Activated T-helper 17 cell treated with anti-CD3 and anti-CD28 coated beads, Interleukin-2, amount 50 U/mL, for 72 hours (primary cell): ENCODE measurements at places on chromosomes 16 and 17. TPM values are rescaled to one million over a fixed set of nuclear protein-coding genes. Genes with fewer than 3 reads are reported as not detected.

GRCh38 chr17:65061646-65062045, 5.1 kb upstream of the GNA13 start:
- ATAC-seq = no peak

DNA sequence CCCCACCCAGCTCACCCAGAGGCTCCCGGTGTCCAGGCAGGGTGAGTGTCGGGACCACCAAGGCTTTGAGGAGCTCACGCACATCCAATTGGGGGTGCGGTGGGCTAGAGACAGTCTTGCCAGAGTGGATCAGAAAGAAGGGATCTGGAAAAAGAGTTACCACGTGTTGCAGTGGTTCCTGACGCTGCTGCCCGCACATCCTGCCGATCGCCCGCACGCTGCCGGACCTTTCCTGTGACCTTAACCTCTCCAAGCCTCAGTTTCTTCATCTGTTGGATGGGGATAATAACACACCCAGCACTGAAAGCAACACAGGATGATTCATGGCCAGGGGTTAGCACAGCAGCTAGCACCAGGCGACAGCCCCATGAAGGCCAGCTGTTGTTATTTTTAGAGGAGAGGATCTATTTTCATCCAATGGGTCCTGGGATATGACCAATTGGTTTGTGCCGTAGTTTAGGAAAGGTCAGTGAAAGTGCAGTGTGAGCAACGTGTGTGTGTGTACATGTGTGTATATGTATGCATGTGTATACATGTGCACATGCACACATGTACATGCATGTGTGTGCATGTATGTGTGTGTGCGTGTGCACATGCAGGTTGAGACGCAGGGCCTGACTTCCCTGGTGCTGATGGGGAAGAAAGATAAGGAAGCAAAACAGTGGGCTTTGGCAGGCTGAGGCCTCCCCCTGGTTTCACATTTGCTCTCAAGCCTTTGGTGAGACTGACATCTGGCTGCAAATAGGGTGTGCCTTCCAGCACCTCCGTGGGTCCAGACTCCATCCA, 2.5 kb downstream of the ITGAX start:
- no peak for ATAC-seq

DNA sequence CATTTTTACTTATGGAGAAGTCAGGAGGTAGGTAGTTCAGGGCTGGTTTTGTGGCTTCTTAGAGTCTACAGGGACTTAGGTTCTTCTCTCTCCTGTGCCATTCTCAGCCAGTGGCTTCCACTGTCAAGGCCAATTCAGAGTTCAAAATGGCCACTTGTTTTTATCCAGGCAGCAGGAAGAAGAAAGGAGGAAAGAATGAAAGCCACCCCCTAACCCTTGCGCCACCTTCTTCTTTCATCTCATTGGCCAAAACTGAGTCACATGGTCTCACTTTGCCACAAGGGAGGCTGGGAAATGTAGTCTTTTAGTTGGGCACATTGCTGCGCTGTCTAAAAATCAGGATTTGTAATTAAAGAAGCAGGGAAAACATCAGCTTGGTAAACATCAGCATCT, 60.8 kb upstream of the MED9 start:
- ATAC-seq = peak; percentile 75

DNA sequence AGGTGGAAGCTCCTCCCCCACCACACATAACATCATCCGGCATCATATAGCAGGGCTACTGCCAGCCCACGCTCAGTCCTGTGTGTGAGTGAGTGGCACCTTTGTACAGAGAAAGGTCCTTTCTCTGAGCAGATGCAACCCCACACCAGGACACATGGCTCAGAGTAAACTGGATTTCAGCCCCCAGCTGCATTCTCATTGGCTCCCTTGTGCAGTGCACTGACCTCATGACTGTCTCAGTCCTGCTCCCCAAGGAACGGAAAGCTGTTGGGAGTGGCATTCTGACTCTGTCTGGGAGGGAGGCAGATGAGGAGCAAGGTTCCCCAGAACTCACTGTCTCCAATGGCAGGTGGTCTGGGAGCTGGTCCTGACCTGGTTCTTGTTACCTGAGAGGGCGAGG, 244.1 kb downstream of the PHKB start:
- no peak for ATAC-seq

- ATAC-seq = peak; percentile 60
These were observed at the start of gene GLIS2 for GRCh38 chr16:4315186-4316107. GLIS2 (plus strand) TSS chr16:4316067; CDS start chr16:4332281, 16,214 bp downstream.

- no peak for ATAC-seq
These were observed 108.3 kb upstream of the ZNF750 start for GRCh38 chr17:82948081-82948511.

- ATAC-seq = peak; percentile 72
These were observed at the start of gene KCTD11 for GRCh38 chr17:7351665-7352502. KCTD11 (plus strand) TSS chr17:7352162.

GRCh38 chr16:52076801-52077201, 470.1 kb downstream of the TOX3 start:
- no peak for ATAC-seq

- no peak for ATAC-seq
These were observed 5.4 kb downstream of the RHBDF2 start for GRCh38 chr17:76495663-76496400.

DNA sequence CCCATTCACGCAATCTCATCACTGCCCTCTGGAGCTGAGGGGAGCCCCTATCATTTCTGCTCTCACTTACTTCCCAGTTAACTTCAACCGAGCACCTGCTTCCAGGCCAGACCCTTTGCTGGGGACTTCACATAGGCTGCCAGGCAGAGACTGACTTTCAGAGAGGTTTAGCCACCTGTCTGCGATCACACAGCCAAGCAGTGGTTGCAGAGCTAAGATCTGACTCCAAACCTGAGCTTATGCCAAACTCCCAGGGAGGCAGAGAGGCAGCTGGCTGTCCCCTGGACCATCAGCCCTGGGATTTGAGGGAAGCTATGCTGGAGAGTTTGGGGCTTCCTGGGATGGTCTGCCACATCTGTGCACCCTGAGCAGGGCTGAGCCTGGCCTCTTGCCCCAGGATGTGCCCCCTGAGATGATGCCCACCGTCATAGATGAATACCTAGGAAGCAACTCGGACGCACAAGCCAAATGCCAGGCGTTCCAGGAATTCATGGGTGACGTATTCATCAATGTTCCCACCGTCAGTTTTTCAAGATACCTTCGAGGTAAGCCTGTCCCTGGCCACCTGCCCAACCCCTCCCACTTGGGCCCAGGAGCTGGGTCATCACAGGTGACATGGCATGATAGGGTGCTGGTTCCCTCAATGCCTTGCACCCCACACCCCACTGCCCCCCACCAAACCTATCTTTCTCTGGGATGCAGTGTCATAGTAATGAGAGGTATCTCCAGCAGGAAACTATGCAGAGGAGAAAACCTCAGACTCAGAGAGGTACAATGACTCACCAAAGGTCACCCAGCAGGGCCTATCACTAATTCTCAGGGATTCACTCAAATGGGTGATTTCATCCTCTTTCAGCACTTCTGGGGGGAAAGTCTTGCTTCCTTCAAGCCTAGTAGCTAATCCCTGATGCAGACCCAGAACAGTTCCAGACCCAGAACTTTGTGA, 10.0 kb downstream of the CES3 start:
- peak; percentile 80 for ATAC-seq

- no peak for ATAC-seq
These were observed 253.6 kb upstream of the XYLT1 start for GRCh38 chr16:17724242-17724898.

GRCh38 chr17:68238871-68239253, 9.0 kb upstream of the AMZ2 start:
- peak; percentile 52 for ATAC-seq

GRCh38 chr16:78249832-78250231, 150.4 kb downstream of the WWOX start:
- ATAC-seq = no peak

GRCh38 chr16:73248316-73248715, 200.4 kb upstream of the ZFHX3 start:
- no peak for ATAC-seq

GRCh38 chr17:72693151-72693878, 399.2 kb downstream of the SLC39A11 start:
- no peak for ATAC-seq

DNA sequence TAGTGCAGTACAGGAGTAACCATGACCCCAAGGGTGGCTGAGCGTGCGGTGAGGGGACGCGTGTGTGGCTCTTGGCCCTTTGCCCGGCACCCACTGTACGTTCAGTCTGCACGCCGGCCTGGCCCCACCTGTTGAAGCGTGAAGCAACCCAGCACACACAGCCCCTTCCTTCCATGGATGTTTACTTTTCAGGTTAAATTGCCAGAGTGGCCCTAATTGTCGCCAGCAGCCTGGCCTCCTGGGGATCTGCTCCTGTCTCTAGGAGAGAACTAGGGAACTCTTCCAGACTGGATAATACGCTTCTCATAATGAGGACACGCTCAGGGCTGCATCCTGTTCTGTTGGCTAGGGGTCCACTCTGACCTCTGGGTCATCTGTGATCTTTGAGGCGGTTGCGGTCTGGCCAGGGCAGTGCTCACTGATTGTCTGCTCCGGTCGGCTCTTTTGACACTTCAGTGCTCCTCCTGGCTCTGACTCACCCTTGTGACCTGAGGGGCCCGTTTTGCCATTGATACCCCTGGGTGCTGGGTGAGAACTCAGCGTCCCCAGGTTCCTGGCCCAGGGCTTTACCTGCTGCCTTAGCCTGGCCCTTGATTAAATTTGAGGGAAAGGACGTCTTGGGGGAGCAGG, 27.7 kb downstream of the TPSG1 start:
- ATAC-seq = no peak

GRCh38 chr17:6070913-6071511, 833 bp downstream of the WSCD1 start:
- no peak for ATAC-seq

- ATAC-seq = no peak
These were observed 7.3 kb downstream of the DLX4 start for GRCh38 chr17:49976163-49976827.

DNA sequence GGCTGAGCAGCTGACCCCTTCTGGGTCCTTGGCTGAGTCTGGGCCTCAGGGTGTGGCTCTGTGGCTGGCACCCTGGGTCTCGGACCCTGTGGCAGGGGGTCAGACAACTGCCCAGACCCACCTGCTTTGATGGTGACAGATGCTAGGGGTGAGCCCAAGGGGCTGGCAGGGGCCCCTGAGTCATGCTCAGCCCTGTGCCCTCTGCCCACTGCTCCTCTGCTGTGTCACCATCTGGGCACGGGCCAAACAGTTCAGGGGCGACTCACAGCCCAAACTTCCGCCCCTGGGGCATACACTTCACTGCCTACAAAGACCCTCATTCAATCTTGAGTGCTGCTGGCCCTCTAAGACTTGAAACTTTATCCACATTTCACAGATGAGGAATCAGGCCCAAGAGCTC, 5.7 kb downstream of the ADGRG1 start:
- peak; percentile 27 for ATAC-seq

DNA sequence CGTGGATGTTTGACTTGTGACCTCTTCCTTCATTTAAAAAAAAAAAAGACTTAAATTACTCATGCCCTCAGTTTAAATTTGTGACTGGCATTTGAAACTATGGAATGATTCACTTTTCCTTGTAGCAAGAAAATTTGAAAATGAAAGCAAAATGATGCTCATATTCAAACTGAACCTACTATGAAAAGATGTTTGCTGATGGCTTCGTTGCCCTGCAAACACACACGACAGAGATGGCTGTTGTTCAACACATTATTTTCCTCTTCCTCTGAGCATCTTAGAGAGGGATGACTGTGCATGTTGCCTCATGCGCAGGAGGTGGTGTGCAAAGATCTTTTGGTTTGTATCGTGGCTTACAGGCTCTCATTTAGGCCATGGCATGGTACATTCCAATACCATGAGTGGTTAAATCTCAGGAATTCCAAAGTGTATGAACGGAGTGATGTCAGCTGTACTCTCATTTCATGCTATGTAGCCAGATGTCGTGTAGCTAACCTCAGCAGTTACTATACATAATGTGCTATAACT, 164.5 kb downstream of the PRKCA start:
- peak; percentile 96 for ATAC-seq

GRCh38 chr17:44466339-44466738, 36.9 kb downstream of the GPATCH8 start:
- no peak for ATAC-seq

DNA sequence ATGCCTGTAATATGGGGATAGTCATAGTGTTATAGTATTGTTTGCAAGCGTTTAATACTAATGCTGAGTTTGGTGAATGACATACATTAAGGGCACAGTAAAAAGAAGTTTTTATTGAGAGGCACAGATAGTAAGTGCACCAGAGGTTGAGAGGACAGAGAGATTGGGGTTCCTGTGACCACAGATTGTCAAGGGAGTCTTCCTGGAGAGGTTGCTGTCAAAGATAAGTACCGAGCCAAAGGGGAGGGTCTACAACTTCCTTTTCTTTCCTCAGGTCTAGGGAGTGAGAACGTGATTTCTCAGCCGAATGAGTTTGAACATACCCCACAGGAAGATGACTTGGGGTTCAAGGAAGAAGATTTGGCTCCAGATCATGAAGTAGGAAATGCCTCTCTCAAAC, 1.8 kb downstream of the ZNF48 start:
- ATAC-seq = no peak

DNA sequence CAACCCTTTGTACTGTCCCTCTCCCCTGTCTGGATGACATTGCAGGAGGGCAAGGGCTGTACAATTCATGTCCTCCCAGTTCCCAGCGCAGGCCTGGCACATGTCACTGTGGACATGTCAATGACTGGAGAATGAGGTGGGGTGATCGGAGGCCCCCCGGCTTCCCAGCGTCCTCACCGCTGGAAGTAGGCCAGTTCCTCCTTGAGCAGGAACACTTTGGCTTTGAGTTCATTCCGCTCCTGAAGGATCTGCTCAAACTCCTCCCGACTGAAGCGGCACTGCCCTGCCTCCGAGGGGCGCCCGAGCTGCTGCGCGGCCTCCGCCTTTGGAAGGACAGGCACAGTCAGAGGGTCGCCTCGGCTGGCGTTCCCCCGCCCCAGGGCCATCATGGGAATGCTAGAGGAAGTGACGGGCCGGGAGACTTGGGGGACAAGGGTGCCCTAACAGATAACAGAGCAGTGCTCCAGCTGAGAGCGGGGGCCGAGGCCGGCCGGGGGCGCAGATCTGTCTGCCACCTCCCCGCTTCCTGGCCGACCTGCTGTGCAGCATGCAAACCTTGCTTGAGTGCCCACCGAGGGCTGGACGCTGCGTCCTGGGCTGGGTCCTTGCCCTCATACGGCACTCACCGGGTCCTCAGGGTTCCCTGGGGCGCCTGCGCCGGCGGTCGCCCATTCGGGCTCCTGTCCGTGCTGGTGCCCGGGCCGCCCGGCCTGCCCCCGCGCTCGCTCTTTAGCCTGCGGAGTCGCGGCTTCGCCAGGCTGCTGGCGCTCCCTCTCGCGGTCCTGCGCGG, 1.3 kb downstream of the RILP start:
- ATAC-seq = no peak

Gene SPATA32
- 0.32 TPM for total RNA-seq

Gene SLC5A11
- not detected for total RNA-seq

Gene ARHGDIG
- not detected for total RNA-seq

Gene PRDM7
- 0.13 TPM for total RNA-seq

Gene NTN3
- not detected for total RNA-seq

Gene IL17C
- 0.56 TPM for total RNA-seq

Gene CHRNE
- 0.69 TPM for total RNA-seq

Gene TEKT3
- total RNA-seq = not detected

Gene METTL26
- 115 TPM for total RNA-seq

Gene SLC13A5
- total RNA-seq = not detected

Gene FMNL1
- 496 TPM for total RNA-seq

Gene CBX2
- 1.6 TPM for total RNA-seq

Gene C17orf113
- 0.32 TPM for total RNA-seq

Gene TP53TG3F
- total RNA-seq = not detected

Gene IRX6
- not detected for total RNA-seq
